ENCODE measurements at places on chromosomes 1 and 21.
A peak's percentile ranks its signal among the peaks of the same experiment; 100 is the strongest.

DNA sequence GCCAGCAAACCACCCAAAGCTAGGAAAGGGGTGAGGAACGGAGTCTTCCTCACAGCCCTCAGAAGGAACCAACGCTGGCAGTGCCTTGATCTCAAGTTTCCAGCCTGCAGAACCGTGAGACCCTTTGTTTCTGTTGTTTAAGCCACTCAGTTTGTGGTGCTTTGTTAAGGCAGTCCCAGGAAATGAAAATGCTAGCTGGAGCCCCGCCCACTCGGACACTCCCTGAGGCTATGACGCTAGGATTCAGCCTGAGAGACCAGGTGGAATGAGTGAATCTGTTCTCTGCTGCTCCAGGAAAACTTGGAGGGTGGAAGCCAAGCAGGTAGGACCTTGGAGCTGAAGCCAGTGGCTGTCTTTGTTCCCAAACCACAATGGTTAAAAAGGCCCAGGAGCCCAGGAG, 196.5 kb upstream of the POU3F1 start:
- DNase-seq, result no peak

DNA sequence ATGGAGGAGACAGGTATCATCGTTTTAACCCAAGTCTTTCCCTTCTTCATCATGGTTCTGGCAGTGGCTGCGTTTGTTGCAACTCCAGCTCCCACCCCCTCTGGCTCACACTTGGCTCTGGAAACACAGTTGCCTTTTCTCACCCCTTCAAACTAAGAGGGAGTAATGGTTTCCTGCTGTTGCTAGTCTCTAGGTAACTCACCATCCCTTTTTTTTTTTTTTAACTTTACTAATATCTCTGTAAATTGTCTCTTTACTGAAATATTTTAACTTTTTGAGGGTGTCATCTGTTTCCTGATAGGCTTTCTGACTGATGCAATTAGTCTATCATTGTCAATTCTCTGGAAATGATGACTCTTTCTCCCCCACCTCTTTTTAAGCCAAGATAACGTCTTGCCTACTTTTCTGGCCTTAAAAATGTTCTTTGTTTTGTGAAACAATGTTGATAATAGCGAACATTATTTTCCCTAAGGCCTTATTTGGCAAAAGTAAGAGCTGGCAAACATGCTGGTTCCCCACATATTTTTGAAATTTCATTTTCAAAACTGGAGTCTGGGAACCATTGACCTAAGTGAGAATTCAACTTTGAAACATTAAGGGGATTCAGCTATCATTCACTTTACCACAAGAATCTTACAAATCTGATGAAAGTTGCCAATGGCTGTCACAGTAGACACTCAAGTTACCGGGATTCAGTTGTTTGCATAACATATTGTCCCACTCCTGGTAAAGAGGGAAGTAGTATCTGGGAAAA, 85.3 kb downstream of the LEPR start:
- DNase-seq, result no peak

GRCh38 chr1:222404710-222405109, 143.2 kb downstream of the HHIPL2 start:
- DNase-seq, result no peak

GRCh38 chr1:86583032-86583431, 36.2 kb downstream of the CLCA4 start:
- no peak for DNase-seq

DNA sequence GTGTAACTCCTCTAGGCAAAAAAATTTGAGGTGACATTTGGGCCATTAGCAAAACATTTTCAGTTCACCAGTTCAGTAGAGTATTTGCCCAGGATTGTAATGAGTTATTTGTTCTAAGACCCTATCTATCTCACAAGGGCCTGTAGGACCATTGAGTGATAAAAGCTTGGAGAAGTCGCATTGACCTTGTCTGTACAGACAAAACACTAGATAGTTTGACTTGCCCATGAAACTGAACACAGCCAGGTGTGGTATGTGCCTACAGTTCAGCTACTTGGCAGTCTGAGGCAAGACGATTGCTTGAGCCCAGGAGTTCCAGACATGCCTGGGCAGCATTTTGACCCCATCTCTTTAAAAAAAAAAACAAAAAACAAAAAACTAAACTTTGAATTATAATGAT, 3.1 kb downstream of the ATP5IF1 start:
- no peak for DNase-seq

GRCh38 chr1:37951783-37952624, 5.2 kb upstream of the INPP5B start:
- no peak for DNase-seq

DNA sequence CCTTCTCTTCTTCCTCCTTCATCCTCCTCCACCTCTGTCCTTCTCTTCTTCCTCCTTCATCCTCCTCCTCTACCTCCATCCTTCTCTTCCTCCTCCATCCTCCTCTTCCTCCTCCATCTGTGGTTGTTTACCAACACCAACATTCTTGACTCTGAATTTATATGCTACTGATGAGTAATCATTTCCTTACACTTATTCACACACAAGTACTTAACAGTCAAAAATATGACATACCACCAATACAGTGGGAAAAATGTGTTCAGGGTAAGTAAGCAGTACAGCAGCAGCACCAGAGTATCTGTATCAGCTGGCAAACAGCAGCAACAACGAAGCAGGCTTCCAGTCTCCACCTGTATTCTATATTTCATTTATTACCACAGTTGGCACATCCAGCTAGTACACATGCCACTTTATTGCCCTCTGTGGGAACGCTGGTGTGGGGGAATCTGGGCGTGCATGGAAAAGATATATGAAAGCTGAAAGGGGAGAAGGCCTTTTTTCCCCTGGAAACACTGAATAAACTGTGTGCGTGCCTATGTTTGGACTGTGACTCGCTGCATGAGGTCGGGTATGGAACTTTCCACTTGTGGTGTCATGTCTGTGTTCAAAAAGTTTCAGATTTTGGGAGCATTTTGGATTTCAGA, 16.0 kb downstream of the ADSS2 start:
- peak; percentile 65 for DNase-seq

GRCh38 chr1:66294707-66295370, 239.1 kb upstream of the SGIP1 start:
- DNase-seq, result no peak

- no peak for DNase-seq
Measured at GRCh38 chr1:240539769-240540414, 72.1 kb downstream of the GREM2 start.

DNA sequence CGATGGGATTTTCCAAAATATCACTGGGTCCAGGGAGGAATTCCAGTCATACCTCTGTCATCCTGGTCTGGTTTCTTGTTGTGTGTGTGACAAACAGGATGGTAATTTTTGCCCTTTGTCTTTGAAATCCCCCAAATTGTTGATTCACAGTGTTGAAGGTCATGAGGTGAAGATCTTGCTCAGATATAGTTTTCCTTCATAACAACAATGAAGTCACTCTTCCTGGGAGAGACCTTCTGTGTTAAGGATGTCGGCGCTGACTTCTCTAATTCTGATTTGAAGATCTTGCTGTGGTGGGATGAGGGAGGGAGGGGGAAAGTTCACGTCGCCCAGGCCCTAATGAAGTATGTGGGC, 32.2 kb upstream of the MPZL1 start:
- DNase-seq, result no peak

DNA sequence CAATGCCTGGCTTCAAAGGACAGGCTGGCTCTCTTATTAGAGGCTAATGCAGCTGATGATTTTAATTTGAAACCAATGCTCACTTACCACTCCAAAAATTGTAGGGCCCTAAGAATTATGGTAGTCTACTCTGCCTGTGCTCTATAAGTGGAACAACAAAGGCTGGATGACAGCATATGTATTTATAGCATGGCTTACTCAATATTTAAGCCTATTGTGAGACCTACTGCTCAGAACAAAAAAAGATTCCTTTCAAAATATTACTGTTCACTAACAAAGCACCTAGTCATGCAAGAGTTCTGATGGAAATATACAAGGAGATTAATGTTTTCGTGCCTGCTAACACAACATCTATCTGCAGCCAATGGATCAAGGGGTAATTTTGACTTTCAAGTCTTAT, 73.8 kb upstream of the DUSP10 start:
- no peak for DNase-seq

DNA sequence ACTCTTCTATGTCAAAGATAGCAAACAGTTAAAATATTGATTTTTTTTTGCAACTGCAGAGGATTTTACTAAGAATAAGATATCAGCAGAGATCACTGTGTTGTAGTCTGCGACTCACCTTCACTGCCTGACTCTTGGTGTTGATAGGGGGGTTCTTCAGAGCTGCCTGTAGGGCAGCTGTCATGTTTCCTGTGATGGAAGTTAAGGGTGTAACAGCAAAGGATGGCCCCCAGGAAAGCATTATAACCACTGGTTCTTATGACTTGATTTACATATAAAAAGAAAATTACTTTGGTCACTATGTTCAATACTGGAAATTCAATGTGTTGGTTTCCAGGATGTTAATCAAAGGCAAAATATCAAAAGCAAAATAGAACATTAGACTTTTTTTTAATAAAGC, 2.6 kb downstream of the ARPC5 start:
- DNase-seq, result no peak

GRCh38 chr1:93641527-93641926, 40.1 kb downstream of the BCAR3 start:
- DNase-seq, result no peak

DNA sequence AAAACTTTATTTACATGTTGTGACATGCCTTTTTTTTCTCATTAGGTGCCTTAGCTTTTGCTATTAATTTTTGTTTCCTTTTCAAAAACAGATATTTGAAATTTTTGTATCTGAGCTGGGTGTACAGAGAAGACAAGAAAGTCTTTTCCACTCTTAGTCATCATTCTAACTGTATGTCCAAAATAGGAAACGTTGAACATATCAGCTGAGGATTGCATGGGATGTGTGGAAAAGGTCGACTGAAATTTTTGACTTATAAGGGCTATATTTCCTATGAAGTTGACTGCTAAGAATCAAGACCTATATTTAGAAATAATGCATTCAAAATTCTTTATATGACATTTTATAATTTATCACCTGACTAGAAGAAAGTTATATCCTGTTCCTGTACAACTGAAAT, 270.0 kb upstream of the ZRANB2 start:
- DNase-seq, result no peak

DNA sequence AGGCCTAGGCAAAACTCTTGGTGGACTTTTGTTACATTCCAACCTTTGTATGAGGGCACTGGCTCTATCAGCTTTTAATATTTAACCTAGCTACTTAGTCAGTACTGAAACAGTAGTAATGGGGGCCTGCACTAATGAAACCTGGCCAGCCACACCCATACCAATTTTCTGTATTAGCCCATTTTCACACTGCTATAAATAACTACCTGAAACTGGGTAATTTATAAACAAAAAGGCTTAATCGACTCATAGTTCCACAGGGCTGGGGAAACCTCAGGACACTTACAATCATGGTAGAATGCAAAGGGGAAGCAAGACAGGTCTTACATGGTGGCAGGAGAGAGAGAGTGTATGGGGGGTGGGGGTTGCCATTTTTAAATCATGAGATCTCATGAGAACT, 245.7 kb upstream of the RGS18 start:
- no peak for DNase-seq

- DNase-seq, result no peak
Measured at GRCh38 chr1:76006234-76006633, 68.3 kb upstream of the ST6GALNAC3 start.

GRCh38 chr1:156486421-156487344, 13.9 kb downstream of the MEF2D start:
- DNase-seq, result no peak

DNA sequence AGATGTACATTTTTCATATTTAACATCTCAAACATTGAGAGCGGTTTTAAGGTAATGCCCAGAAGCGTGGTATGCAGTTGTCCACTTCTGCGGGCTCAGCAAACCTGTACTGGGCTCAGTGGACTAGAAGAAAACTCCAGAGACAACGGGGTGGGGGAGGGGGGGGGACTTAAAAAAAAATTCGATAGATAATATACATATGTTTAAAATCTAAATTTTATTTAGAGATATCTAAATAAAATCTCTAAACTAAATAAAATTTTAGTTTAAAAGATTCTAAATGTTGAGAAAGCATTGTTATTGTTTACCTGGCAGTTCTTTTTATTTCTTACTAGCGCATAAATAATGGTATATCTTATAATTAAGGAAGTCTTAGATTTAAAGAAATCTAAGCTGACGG, 1.1 kb upstream of the IL12RB2 start:
- DNase-seq, result no peak

GRCh38 chr21:14962217-14962616, 102.6 kb downstream of the NRIP1 start:
- DNase-seq, result no peak

DNA sequence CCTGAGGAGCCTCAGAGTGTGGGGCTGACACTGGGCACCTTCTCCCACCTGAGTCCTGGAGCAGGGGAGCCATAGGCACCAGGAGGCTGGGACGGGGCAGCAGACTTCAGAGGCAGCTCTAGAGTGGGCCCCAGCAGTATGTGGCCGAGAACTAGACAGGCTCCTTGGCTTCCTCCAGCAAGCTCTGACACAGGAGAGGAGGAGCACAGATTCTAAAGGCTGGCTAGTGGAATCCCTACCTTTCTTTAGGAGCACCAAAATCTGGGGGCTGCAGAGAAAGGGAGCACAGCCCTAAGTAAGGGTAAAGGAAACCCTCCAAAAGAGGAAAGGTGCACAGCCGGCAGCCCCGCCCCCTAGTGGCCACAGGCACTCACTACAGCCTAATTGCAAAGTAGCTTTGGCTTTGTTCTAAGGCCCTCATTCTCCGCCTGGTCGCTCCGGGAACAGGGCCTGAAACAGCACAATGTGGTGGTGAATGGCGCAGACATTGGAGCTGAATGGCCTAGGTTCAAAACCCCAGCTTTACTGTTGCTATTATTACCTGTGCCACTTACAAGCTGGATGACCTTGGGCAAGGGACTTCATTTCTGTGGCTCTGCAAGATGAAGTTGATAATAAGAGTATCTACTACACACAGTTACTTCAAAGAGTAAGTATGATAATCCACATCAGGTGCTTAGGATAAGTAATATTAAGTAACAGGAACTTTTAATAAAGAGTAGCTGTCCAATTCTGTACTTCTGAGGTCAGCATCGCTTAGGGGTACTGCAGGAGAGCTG, 8.8 kb upstream of the GUCA2A start:
- DNase-seq, result peak; percentile 51

GRCh38 chr1:158353303-158354075, at the start of gene CD1E:
TSS of gene CD1E (plus strand) at chr1:158353894. CDS start at chr1:158353989, 95 bp downstream.
- no peak for DNase-seq

DNA sequence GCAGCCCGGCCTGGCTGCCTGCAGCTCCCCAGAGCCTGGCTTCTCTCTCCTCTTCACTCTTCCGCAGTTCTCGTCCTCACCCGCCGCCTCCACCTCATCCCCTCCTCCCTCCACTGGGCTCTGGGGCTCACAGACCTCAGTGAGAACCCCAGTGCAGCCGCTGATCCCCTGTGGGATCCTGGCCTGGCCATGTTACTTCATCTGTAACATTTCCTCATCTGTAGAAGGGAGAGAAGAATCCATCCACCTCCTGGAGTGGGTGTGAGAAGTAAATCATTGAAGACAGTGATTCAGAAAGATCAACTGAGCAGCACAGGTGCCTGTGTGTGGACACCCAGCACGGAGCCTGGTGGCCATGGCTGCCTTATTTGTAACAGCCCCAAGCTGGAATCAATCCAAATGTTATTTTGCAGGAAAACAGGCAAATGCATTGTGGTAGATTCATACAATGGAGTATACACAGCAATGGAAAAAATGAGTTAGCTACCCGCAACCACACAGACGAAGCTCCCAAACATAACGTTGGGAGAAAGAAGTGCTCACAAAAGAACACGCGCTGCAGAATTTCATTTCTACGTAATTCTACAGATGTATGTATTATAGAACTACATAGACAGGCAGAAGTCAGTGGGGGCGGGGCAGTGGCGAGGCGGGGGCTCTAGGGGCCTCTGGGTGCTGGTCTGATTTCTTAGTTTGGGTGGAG, 8.7 kb downstream of the LAPTM5 start:
- peak; percentile 95 for DNase-seq

Measured in pons (tissue), 1 donor.